ENCODE measurements at places on chromosomes 12 and 14.

DNA sequence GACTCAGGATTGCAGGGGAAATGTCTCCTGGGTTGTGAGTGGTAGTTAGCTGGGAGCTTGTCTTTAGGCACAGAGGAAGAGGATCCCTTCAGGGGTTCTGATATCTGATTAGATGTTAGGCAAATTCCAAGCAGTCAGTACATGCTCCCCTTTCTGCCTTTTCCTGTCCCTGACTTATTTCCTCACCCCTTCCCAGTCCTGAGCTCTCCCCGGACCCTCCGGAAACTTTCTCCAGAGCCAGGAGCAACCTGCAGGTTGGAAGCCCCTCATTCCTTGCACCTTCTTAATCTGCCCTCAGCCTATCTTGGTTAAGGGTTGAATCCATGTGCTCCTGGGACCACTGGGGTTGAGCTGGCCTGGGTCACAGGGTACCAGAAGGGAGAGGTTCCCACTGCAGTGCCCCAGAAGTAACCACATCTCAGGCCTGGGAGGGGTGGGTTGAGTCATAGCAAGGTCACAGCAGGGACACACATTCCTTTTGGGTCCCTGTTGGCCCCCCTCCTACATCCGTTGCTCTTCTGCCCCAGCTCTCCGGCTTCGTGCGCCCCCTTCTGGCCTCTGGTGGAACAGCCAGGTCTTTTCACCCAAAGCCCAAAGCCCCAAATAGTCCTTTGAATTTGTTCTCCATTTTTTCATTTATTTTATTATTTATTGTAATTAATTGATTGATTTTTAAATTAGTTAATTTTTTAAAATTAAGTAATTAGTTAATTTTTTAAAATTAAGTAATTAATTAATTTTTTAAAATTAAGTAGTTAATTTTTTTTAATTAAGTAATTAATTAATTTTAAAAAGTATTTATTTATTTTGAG is 1.8 kb downstream of the IGFBP6 start:
- no peak for DNase-seq

DNA sequence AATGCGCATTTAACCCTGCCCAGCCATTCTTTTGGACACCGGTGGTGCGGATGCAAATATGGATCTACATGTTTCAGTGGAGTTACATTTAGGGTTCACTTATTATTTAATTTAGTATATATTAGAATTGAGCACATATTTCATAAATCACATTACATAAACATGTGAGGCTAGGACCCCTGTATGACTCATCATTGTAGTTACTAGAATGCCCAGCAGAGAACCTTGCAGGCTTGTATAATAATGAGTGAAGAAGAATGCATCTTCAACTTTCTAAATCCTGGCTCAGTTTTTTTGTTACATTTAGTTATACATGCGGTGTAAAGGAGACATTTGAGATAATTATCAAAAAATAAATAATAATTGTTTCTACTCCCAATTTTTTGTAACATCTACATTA is 369.0 kb downstream of the ATP23 start:
- DNase-seq, result no peak

GRCh38 chr12:55654511-55655214 is 18.0 kb downstream of the OR10P1 start:
- DNase-seq, result no peak

DNA sequence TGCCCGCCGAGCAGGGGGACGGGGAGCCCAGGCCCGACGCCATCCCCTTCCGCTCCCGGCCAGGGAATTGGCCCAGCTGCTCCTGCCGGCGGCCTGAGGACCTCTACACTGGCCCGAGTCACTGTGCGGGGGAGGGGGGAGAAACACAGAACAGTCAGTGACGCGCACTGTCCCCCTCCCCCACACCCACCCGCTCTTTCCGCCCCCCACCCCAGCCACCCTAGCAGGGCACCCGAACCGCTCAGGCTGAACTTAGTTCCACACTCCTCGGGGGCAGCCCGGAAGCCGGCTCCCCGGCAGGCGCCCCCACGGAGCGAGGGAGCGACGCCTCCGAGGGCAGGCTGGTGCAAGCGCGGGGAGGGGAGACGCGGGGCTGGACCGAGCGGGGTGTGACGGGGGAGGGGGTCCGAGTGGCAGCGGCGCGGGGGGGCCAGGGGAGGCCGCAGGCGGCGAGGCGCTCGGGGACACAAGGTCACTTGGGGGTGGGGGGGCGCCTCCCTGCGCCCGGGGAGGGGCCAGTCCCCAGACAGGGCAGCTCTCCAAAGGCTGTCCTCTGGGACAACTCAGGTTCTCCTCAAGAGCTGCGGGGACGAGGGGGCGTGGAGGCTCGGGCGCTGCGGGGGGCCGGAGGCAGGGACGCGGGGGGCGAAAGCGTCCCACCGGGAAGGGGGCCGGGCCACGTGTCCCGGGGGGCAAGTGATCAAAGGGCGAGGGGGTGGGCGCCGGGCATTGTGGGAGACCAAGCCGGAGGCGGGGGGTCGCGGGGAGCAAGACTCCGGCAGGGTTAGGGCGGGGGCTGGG is 648 bp downstream of the CHD4 start:
- no peak for DNase-seq
